ENCODE measurements at places on chromosomes 6 and 20.

DNA sequence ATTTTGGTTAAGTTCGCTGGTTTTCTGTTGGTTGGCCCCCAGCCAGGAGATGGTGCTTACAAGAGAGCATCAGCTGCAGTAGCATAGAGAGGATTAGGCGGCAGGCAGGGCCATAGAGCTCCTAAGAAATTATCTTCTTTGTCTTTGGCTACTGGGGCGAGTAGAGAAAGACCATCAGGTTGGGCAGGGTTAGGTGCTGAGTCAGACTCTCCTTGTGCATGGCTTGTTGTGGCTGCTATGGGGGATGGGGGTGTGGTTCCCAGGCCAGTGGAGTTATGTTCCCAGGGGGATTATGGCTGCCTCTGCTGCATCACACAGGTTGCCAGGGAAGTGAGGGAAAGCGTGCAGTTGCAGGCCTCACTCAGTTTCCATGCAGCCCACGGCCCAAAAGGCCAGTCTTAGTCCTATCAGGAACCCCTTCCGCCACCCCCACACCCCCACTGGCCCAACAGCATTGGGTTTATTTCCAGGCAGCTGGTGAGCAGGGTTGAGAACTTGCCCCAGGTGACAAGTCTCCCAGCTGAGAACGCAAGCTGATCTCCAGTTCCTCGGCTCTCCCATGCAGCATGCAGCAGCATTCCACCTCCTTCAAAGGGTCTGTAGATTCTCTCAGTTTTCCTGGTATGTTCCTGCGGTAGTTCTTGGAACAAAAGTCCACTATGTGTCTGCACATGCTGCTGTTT, 243.7 kb downstream of the UTRN start:
- no peaks in the 10 kb centered on the region for H3K27me3 ChIP-seq
- no peak overlapping the region for H3K4me3 ChIP-seq
- no peak overlapping the region for H3K27ac ChIP-seq
- peaks cover 15% of the 10 kb centered on the region for H3K36me3 ChIP-seq

- no peak for DNase-seq
- H3K36me3 ChIP-seq = no peaks in the 10 kb centered on the region
- peaks cover 8% of the 10 kb centered on the region for H3K27me3 ChIP-seq
Measured at GRCh38 chr20:32067234-32067821, 15.3 kb downstream of the HCK start.

DNA sequence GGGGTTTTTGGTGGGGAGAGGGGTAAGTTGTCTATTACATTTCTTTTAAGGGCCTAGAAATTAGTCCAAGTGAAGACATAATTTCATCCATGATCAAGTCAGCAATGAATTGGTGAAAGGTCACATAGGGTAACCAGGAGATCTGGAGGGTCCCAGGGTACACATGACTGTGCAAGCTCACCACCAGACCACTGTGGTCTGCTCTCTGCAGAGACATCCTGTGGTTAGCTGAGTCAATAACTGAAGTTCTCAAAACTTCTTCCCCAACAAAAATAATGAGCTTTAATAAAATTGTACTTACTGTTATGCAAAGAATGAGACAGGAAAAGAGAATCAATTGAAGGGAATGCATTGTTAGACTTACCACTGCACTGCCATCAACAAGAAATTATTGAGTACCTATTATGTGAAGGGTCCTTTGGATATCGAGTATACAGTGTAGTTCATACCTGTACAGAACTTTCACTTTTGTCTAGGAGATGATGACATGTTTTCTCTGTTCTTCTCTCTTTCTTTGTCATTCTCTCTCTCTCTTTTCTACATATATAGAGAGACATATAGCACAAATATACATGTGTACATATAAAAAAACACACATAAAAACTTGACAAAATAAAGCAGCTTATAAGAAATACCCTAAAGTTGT, 209.8 kb downstream of the GJA1 start:
- no peaks in the 10 kb centered on the region for H3K27me3 ChIP-seq
- no peaks in the 10 kb centered on the region for H3K4me1 ChIP-seq
- no peak for DNase-seq
- H3K36me3 ChIP-seq = no peaks in the 10 kb centered on the region

DNA sequence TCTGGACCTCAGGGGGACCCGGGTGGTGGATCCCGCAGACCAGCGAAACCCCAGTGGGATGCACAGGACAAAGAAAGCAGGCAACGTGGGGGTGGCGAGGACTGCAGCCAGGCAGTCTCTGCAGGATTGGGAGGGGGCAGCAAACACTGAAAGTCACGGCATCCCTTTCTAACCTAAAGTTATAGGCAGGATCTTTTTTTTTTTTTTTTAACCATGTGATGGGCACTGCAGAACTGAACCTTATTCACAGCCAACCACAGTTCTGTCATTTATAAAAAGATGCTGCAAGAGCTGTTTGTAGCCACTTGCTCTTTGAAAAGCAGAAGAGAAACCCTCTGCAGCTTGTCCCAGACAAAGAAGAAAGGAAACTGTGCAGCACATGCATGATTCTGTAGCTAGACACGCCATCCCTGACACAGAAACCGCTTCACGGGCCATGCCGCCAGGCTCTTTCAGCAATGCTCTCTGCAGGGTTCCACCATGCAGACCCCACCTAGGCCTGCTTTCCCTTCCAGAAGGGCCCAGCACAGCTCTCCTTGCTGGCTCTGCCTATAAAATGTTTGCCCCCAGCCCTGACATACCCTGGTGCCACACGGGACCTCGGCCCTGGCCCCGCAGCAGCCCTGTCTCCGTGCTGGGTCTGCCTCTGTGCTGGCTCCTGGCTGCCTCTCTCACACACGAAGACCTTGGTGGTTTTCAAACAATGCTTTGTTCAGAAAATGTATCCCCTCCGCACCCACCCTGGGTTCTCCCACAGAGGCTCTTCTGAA, 70.8 kb downstream of the PYGB start:
- peaks cover 13% of the 10 kb centered on the region for H3K36me3 ChIP-seq
- H3K27ac ChIP-seq = peak overlapping the region; percentile 35
- H3K4me1 ChIP-seq = peaks cover 11% of the 10 kb centered on the region
- no peak overlapping the region for H3K4me3 ChIP-seq
- peak; percentile 70 for DNase-seq
- H3K27me3 ChIP-seq = no peaks in the 10 kb centered on the region

DNA sequence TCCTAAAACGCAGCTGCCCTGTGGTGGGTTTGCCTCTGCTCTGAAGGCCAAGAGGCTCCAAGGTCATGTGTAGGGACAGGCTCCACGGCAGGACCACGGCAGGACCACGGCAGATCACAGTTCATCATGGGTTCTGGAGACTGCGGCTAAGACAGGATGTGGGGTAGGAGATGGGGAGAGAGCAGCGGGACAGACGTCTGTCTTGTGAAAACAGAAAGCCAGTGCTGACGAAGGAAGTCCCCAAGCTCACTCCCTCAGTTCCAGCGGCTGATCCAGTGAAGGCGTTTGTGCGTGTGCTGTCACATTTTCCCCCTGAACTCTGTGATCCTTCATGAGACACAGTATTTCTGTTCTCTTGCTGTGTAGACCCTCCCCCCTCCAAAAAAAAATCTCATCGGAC, 67.9 kb upstream of the PTGIS start:
- H3K4me1 ChIP-seq = peaks cover 33% of the 10 kb centered on the region
- H3K27ac ChIP-seq = peak overlapping the region; percentile 13
- no peaks in the 10 kb centered on the region for H3K27me3 ChIP-seq
- no peak for DNase-seq
- H3K4me3 ChIP-seq = no peak overlapping the region
- peaks cover 39% of the 10 kb centered on the region for H3K36me3 ChIP-seq

GRCh38 chr20:60242836-60243505, 284.7 kb downstream of the CDH26 start:
- DNase-seq = no peak
- H3K36me3 ChIP-seq = no peaks in the 10 kb centered on the region
- no peak overlapping the region for H3K4me3 ChIP-seq
